ENCODE measurements at places on chromosomes 2 and 18.

- DNase-seq, result no peak
Observed at GRCh38 chr2:231683292-231684235, 24.8 kb upstream of the PTMA start.

- no peak for DNase-seq
Observed at GRCh38 chr2:100524331-100524730, 38.5 kb upstream of the PDCL3 start.

- no peak for DNase-seq
Observed at GRCh38 chr2:11616851-11617415, 53.1 kb downstream of the NTSR2 start.

DNA sequence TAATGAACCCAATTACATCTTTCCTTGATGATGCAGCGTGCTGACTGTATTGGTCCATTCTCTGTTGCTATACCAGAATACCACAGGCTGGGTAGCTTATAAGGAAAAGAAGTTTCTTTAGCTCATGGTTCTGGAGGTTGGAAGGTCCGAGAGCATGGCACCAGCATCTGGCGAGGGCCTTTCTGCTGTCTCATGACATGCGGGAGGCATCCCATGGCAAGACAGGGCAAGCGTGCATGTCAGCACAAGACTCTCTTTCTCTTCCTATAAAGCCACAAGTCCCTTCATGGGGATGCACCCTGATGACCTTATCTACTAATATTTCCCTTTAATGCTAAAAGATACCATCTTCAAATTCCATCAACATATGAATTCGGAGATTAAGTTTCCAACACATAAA lies 122.8 kb upstream of the FHL2 start:
- no peak for DNase-seq

DNA sequence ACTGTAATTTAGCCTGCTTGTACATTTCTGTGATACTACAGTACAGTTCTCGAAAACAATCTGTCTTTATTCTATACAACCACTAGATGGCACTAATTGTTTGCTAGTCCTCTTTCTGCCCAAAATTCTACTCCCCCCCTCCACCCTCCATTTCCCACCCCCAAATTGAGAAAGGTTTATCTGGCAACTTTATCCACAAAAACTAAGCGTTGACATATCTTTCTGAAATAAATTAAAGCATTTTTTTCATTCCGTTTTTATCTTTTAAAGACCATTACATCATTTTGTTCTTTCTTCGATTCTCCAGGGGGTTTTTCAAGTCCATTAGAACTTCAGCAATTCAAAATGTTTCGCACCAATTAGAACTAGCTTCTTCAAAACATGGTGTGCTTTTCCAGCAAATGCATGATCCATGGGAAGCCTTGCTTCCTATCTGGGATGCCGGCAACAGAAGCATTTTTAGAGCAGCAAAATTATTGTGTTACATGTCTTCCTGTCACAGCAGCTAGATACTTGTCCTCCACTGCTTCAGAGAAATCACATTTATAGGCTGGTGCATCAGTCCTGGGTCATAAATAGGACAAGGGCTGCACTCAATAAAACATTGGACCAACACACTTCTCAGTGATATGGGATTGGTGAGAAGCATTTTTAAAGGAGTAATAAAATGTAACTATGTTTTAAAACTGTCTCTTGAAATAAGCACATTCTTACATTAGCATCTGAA lies 241.3 kb downstream of the PAX3 start:
- DNase-seq, result peak; percentile 31

GRCh38 chr18:56257205-56257604 lies 381.2 kb downstream of the TXNL1 start:
- peak; percentile 5 for DNase-seq

DNA sequence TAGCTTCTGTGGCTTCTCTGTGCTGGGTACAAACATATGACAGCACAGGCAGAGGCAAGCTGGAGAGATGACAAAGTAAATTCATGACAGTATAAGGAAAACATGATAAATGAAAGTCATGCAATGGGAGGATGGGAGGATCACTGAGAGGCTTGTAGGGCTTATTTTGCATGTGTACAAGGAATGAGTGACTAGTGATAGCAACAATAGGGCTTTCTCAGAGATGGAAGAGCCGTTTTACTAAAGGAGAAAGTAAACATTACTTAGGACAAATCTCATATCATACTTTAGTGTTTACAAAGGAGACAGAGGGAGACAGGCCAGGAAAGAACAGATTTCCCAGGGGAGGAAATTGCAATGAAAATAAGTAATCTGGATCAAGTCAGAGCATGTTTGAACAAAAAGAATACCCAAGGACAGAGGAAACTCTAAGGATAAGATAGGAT lies 82.5 kb upstream of the RBMS1 start:
- no peak for DNase-seq

DNA sequence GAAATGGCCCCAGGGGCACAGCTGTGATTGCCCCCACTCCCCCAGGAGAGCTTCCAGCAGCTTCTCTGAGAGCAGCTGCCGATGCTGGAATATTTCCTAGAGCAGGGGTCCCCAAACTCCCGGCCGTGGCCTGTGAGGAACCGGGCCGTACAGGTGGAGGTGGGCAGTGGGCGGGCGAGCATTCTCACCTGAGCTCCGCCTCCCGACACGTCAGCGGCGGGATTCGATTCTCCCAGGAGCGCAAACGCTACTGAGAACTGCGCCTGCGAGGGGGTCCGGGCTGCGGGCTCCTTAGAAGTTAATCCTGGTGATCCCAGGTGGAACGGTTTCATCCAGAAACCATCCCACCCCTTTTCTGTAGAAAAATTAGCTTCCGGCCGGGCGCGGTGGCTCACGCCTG lies 69.1 kb upstream of the PXDN start:
- no peak for DNase-seq
